MG63 (cell line): ENCODE measurements at places on chromosomes 3 and 15. TPM values are rescaled to one million over a fixed set of nuclear protein-coding genes. Genes with fewer than 3 reads are reported as not detected.

GRCh38 chr15:74451861-74452835, 8.8 kb downstream of the UBL7 start:
- no peak for DNase-seq

DNA sequence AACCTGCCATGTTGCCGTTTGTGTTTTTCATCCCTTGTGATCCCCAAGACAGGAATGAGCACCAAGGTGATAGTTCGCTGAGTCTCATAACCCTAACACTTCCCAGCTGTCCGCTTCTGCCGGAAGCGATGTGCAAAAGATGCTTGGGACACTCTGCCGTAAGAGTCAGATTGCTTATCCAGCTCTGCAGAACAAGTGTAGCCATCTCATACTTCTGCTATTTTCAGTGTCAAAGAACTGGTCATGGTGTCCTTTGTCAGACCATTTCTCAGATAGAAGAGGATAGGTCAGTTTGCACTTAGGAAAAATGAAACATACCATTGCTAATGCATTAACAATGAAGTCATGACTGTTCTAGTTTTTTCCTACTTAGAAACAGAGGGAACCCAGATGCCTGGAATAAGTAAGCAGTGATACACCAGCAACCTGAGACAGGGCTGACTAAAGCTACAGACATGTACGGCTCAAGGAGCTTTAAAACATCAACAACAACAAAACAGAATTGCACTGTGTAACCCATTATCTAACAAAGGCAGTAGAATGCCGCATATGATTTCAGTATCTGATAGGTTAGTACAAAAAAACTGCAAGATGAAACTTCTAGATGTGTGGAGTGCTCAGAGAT, 134.0 kb upstream of the IL12A start:
- peak; percentile 71 for DNase-seq

DNA sequence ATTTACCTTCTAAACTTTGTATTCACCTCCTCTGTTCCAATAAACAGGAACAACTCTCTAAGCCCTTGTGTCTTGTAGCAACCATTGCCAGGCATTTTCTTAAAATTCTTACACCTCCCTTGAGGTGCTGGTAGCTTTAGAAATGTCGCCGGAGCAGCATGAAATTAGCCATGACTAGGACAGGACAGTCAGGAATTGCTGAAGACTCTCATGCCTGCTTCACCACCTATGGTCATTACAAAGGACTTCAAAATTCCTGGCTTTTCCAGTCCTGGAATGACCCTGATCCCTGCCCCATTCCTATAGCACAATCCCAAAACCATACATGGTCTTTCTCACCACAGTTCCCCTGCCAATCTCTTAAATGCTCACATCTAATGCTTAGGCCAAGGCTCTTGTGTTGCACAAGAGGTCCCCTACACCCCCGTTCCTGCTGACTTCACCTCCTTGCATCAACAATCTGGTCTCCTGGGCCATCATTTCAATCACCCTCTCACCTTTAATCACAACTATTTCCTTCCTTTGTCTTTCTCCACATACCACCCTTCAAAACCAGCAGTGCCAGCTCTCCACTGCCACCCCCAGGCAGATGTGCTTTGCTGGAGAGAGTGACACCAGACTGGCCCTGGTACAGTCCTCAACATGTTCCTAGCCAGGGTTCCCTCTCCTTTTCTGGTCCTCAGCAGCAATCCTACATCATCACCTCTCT, 113.2 kb upstream of the TJP1 start:
- no peak for DNase-seq

DNA sequence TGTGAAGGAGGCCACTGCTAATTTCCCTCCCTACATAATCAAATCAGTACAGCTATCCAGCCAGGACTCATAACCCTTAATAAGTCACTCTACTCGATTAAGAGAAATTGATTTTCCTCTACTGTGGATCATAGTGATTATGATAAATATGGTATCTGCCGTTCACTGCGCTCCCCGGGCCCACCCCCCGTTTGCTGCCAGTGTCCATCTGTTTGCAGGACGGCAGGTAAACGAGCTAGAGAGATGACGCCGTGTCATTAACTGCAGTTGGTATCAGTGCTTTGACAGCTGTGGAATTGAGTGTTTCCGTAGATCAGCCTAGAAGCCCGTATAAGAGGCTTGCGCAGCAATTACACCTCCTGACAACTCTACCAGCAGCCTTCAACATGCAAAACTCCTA, 94.9 kb downstream of the ROBO2 start:
- DNase-seq, result no peak

DNA sequence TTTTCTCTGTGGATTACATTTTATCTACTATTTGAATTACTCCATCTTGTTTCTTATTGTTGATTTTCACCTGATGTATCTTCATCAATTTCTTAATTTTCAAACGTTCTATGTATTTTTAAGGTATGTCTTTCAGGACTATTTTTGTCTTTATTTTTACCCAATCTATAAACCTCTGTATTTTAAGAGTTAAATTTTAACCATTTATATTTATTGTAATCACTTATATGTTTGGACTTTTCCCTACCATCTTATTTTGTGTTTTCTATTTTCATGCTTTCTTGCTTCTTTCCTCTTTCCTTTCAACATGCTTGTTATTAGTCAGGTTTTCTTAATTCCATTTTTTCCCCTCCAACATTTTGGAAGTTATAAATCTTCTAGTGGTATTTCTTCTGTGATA, 49.5 kb upstream of the NR2E3 start:
- DNase-seq, result no peak

Gene RPP25
- 9.7 and 19.0 TPM in 2 replicates for total RNA-seq

GRCh38 chr15:51137880-51138430, 43.2 kb upstream of the TNFAIP8L3 start:
- DNase-seq, result no peak

DNA sequence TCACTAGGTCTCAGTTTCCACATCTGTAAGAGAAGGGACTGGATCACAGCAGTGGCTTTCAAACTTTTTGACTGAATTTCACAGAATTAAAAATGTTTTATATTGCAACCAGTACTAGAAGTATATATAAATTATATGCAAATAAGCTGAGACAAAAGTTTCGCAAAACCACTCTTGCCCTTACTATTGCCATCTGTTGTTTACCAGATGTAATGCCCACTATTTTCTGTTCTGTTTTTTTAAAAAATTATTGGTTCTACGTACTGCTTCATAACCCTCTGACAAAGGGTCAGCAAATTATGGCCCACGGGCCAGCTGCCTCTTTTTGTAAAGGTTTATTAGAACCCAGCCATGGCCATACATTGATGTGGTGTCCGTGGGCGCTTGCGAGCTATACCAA, 44.8 kb downstream of the PDIA5 start:
- DNase-seq, result no peak

GRCh38 chr3:191253089-191253799, 54.2 kb downstream of the OSTN start:
- DNase-seq, result no peak

DNA sequence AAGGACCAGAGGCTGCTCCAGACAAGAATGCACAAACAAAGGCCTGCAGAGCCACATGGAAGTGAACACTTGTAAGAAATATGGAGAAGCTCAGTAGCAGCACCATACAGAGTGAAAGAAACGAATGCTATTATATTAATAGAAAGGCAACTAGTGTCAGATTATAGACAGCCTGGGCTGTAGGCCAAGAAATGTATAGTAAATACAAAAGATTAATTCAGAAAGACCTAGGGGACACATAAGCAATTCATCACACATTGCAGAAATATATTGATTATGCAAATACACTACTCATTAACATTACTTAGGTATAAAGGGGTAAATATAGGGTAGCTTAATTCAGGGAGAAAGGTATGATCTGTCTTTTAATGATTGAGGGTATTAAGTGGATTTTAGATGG, 69.5 kb upstream of the GUCA1C start:
- DNase-seq, result no peak

DNA sequence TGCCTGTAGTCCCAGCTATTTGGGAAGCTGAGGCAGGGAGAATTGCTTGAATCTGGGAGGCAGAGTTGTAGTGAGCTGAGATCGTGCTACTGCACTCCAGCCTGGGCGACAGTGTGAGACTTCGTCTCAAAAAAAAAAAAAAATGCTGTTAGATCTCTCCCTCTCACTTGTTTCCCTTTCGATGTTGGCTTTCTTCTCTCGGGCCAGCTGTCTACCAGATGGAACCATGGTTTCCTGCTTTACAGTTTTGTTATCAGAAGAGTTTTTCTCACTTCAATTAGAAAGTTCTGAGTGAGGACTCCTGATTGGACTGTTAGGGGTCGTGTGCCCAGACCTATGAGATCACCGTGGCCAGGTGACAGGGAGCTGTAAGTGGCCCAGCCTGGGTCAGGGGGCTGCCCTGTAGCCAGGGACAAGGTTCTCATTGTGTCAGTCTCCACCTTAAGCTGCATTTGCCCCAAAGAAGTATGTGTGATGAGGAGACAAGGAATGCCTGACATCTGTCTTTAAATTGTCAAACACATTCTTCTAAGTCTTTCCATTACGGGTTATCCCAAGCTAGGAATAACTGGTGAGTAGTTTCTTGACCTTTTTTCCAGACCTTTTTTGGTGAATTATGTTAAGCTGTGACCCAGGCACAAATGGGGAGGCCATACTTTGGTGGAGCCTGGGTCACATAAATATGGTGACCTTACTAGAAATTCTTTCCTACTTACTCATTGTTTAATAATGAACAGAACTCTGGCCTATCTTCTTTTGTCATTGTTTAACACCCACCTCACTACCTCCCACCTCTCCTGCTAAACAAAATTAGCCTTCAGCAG, 25.2 kb downstream of the SNAPC5 start:
- no peak for DNase-seq

GRCh38 chr3:103169289-103169688, 734.5 kb downstream of the ZPLD1 start:
- no peak for DNase-seq

GRCh38 chr3:157327018-157327417, 109.6 kb upstream of the PTX3 start:
- DNase-seq, result no peak

DNA sequence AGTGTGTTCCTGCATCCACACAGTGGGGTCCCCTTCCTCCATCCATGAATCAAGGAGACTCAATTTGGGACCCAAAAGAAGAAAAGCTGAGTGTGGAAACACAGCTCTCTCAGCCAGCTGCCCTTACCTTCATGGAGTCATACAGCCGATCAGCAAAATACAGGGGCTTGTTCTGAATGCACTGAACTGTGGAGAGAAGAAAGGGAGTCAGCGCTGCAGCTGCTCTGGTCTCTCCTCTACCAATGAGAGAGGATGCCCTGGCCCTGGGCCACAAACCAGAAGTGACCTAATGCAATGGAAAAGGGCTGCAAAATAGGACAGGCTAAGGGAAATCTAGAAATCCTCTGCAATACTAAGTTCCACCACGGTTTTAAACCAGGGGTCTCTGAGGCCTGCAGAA, 46.7 kb downstream of the ANXA2 start:
- peak; percentile 40 for DNase-seq

Gene RBSN
- total RNA-seq, result 10.4 and 13.3 TPM in 2 replicates

Gene UBAP1L
- 0.43 and 1.0 TPM in 2 replicates for total RNA-seq

GRCh38 chr3:18843983-18844382, 304.3 kb upstream of the KCNH8 start:
- DNase-seq, result no peak

- no peak for DNase-seq
These were observed 46.4 kb downstream of the MORC1 start for GRCh38 chr3:109071350-109072142.

GRCh38 chr3:145183261-145183660, 977.7 kb downstream of the PLOD2 start:
- no peak for DNase-seq

GRCh38 chr3:16337856-16338540, 73.0 kb downstream of the OXNAD1 start:
- no peak for DNase-seq

Gene MGLL
- total RNA-seq, result 28.8 and 29.0 TPM in 2 replicates

DNA sequence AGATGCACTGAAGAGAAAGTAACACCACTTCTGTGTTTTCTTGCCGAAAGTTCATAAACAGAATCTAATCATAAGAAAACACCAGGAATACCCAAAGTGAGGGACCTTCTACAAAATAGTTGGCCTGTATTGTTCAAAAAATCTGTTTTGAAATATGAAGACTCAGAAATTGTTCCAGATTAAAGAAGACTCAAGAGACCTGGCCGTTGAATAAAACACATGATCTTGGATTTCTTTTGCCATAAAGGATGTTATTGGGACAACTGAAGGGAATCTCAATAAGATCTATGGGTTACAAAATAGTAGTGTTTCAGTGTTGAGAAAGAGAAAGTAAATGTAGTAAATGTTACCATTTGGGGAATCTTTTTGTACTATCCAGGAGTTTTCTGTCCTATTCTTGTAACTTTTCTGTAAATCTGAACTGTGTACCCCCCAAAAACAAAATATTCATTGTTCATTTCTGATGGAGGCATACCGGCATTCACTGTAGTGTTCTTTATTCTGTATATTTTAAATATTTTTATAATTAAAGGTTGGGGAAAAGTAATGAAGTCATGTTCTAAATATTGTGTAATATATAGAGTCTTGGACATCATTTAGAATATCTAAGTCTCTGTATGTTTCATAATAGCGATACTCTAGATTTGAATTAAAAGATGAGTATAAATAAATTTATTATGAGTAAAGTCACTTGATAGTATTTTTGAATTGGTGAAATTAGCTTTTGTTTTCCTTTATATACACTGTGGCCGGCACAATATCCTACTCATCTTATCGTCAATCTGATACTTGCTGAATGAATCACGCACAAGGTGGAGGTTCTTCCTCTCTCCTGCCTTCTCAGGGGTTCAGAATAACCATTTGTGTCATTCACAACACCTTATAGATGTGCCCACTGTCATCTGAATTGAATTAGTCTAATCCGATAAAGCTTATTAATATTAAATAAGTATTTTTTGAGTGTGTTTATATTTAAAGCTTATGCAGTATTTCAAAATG, 66.7 kb downstream of the TRAK1 start:
- DNase-seq, result no peak

Gene DNAJA4
- not detected in 2 replicates for total RNA-seq

DNA sequence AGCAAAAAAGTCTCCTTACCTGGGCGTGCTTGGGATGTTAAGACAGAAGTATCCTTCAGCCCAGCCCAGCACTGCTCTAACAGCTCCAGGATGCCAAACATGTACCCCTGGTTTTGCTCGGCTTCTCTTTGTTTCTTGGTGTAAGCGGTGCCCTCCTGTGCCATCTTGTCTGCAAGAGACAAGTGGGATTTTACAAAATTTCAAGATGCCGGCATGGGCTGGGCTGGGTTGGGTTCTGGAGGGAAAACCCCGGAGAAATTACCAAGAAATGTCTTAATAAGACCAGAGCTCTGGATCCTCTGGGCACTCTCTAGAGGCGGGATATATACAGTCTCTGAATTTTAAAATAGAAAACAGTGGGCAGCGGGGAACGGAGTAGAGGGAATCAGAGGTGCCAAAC, 4.6 kb upstream of the SOX14 start:
- DNase-seq, result no peak

Gene HHLA2
- not detected in 2 replicates for total RNA-seq

DNA sequence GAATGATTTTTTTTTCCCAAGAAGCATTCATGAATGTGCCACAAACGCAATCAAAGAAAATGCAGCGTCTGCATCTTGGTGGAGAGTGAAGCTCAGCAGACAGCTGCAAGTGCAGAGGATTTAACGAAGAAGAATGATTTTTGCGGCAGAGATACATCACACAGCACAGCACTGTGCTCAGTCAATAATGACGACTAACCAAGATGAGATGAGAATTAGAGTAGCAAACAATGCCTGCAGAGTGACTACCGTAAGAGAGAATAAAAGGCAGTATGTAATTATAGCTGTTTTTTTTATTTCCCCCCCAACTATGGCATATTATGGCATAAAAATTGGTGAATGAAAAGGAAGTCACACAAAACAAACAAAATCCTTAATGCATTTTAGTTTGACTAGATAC, 218.0 kb upstream of the ROBO1 start:
- DNase-seq, result no peak

GRCh38 chr15:78360367-78360801, 20.2 kb downstream of the CRABP1 start:
- DNase-seq, result no peak
